ENCODE measurements at places on chromosomes 16 and 17. TPM values are rescaled to one million over a fixed set of nuclear protein-coding genes. Genes with fewer than 3 reads are reported as not detected.

OXLD1 gene
- total RNA-seq = 54.9 TPM

TBC1D3 gene
- not detected for total RNA-seq

MILR1 gene
- total RNA-seq = not detected

KCTD19 gene
- total RNA-seq = not detected

HOXB1 gene
- not detected for total RNA-seq

ABI3 gene
- total RNA-seq = 4.9 TPM

CCL1 gene
- not detected for total RNA-seq

FSCN2 gene
- 0.46 TPM for total RNA-seq

SLC5A2 gene
- total RNA-seq = 0.17 TPM

SMTNL2 gene
- total RNA-seq = 3.0 TPM

TPSAB1 gene
- total RNA-seq = 32.5 TPM

ALDOA gene
- 988 TPM for total RNA-seq

BAIAP2 gene
- total RNA-seq = 215 TPM

TNFRSF17 gene
- total RNA-seq = not detected

ZG16 gene
- total RNA-seq = not detected
